ENCODE measurements at places on chromosomes 11 and 22.

- no peak for DNase-seq
Observed at GRCh38 chr11:35619855-35620640, 1.8 kb downstream of the FJX1 start.

DNA sequence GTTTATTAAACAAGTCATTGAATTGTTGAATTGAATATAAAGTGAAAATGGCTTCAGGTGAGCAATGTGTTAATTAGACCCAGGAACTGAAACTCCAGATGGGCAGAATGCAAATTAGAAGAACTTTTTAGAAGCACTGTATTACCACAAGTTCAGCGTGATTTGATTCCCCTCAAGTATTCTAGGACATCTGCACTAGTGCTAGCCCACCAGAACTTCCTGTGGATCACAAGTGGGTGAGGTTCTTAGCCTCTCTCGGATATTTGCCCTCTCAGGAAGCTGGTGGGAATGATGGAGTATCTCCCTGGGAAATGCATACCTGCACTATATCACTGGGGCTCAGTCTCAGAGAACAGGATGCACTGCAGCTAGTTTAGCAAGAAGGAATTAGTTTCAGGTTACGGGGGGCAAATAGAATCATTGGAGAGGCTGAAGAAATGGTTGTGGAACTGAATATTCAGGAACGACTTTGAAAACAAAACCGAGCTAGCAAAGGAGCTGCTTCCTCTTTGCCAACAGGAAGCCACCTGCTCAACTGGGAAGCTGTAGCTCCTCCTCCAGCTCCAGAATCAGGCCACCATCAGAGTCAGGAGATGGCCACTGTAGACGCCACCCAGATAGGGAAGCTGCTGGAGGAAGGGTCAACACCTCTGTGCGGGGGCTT is 74.3 kb downstream of the DHCR7 start:
- DNase-seq: no peak

GRCh38 chr11:2205981-2206690 is 34.5 kb upstream of the TH start:
- DNase-seq: no peak

DNA sequence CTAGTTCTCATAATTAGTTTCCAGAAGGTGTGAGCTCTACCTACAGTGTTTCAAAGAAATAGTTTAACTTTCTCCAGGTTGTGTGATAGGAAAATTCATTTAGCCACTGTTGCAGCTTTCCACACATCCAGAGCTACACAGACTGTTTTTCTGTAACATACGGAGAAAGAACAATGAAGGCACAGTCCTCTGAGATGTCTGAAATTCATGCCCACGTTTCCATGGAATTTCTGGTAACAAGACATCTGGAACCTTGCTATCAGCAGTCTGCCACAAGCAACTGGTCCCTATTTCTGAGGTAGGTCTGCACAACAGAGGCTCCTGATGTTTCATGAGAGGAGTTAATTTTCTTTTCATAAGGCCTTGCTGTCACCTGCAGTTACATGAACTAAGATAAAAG is 273.3 kb upstream of the C11orf87 start:
- no peak for DNase-seq

GRCh38 chr11:5489576-5490357 is 1.3 kb downstream of the OR52D1 start:
- DNase-seq: no peak

DNA sequence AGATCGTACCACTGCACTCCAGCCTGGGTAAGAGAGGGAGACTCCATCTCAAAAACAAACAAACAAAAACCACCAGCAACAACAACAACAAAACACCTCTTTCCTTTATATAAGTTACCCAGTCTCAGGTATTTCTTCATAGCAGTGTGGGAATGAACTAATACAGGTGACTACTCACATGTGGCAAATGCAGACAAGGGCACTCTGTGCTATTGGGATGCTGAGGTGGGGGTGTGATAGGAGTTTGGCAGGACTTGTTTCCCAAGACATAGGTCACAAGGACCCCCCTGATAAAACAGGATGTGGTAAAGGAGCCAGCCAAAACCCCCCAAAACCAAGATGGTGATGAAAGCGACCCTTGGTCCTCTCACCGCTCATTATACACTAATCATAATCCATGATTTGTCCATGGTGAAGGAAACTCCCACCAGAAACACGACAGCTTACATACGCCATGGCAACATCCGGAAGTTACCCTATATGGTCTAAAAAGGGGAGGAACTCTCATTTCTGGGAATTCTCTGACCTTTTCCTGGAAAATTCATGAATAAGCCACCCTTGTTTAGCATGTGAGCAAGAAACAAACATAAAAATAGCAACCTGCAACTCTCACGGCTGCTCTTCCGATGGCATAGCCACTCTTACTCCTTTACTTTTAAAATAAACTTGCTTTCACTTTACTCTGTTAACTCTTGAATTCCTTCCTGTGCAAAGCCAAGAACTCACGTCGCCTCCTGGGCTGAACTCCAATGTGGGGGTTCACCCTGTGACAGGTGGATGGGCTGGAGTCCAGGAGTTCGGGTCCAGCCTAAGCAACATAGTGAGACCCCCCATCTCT is 18.8 kb upstream of the INCENP start:
- DNase-seq: no peak

GRCh38 chr11:119344291-119345010 is 2.1 kb downstream of the MFRP start:
- no peak for DNase-seq

DNA sequence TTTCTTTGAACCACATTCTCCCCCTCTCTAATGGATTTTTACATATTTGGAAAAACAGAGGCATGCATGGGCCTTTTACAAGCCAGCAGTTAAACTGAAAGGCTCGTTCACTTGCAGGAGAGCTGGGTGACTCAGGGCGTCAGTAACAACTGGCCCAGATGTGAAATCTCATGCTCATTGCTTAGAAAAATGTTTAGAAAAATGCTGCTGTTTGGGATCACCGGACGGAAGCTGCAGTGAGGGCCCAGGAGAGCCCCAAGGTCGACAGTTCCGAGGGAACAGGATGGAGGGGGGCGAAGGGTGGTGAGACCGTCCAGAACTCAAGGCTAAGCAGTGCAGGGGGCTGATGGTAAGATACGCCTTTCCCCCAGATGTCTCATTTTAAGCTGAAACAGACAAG is 41.7 kb upstream of the SMTN start:
- DNase-seq: no peak

DNA sequence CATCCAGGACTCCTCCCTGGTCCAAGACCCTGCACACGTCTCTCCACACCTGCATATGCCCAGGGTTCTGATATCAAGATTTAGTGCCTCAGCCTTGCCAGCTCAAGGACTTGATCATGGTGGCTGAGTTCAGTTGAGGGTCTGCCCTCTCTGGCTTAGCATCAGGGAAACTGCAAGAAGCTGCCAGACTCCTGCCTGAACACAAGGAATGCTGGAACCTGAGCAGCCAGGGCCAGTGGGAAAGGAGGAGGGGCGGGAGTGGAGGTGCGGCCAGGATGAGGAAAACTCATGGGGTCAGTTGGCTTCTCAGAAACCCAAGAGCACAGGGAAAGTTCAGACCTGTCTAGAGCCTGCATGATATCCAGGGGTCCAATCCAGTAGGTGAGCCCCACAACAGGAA is 546.1 kb downstream of the BUD13 start:
- DNase-seq: no peak

DNA sequence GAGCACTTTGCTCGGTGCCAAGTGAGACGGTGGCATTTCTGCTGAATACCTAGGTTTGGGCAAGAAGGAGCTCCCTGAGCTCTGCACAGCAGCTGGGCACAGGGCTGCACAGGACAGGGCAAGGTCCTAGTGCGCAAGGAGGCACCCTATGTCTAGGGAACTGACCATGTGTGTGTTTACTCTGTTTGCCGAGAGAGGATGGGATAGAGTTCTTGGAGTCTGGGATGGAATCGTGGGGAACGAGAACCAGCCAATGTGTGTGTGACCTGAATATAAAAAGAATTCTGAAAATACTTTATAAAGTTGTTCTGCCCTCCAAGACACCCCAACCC is 179.5 kb upstream of the NECTIN1 start:
- DNase-seq: no peak

DNA sequence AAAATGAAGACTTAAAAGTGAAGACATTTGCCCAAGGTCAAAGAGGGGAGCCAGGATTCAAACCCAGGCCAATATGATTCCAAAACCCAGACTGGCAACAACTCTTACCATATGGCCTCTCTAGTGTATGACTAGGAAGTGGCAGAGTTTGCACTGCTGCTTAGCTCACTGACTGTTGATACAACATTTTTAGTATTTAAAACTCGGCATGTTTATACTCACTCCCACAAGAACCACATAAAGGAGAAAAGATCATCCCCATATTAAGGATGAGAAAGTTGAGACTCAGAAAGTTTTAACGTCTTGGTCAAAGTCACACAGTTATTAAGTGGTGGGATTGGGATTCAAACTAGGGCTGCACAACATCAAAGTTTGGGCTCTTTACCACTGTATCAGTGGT is 81.7 kb downstream of the CCDC34 start:
- DNase-seq: no peak

- no peak for DNase-seq
Observed at GRCh38 chr22:23109441-23109978, 32.3 kb downstream of the RSPH14 start.

GRCh38 chr22:22229683-22230420 is 14.7 kb upstream of the VPREB1 start:
- DNase-seq: no peak

GRCh38 chr22:33401291-33401690 is 343.1 kb upstream of the SYN3 start:
- no peak for DNase-seq

GRCh38 chr11:18720091-18720807 is 5.7 kb downstream of the IGSF22 start:
- no peak for DNase-seq

GRCh38 chr11:8768625-8769333 is 86.2 kb downstream of the RPL27A start:
- DNase-seq: no peak

DNA sequence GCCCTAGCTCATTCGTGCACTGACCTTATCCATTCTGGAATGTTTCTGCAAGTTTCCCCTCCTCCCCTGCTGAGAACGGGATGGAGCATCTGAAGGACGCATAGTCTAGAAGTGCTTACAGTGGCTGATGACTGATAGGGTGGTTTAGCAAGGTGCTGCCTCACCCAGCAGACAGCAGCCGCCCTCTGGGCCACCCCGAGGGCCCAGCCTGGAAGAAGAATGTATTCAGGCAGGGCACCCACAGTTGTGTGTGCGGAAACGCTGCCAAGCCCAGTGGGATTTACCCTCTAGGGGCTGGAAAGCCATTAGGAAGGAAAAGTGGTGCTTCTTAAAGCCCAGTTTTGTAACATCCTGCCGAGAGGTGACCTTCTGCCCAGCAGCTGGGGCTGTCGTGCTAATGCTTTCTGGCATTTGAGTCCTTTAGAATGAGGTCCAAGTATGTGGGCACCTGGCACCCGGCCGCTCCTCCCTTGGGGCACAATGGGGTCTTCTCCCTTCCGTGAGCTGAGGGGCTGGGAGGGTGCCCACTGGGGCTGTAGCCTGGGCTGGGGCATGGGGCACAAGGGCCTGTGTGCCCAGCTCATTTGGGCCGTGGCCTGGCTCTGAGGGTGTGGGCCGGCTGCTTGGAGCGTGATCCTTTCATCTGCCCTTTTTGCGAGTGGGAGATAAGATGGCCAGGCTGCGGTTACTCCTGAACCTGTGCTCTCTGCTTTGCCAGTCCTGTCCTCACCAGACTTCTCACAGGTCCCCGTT is 14.4 kb downstream of the FBLN1 start:
- DNase-seq: no peak

- DNase-seq: no peak
Observed at GRCh38 chr11:125394296-125394695, 101.8 kb downstream of the FEZ1 start.

GRCh38 chr11:26993965-26994457 is at the start of gene FIBIN:
FIBIN (plus strand) TSS chr11:26994112; CDS start chr11:26994527, 415 bp downstream.
- DNase-seq: no peak

DNA sequence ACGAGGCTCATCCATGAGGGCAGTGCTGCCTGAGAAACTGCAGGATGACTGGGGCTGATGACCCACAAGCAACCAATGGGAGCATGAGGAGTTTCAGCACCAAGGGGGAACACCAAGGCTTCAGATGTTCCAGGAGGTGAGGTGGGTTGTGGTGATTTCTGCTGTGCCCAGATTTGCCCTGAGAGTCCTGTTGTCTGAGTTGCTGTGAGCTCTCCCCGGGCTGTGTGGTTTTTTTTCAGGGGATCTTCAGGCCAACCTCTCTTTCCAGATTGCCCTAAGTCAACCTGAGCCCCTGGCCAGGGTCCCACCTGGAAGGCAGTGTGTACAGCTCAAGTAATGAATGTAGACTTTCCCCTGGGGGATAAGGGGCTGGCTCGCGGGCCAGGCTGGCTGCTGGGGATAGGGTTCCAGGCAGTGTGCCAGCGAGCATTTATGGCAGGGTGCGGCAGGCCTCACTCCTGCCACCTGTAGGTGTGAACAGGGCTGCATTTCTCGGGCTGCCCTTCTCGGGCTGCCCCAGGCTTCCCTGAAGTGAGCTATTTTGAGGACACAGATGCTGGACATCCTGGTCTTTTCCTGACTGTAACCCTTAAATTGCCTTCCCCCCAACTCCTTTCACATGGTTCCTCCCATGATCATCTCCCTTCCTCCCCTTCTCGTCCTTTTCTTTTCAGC is 9.8 kb downstream of the SLC22A6 start:
- DNase-seq: no peak

DNA sequence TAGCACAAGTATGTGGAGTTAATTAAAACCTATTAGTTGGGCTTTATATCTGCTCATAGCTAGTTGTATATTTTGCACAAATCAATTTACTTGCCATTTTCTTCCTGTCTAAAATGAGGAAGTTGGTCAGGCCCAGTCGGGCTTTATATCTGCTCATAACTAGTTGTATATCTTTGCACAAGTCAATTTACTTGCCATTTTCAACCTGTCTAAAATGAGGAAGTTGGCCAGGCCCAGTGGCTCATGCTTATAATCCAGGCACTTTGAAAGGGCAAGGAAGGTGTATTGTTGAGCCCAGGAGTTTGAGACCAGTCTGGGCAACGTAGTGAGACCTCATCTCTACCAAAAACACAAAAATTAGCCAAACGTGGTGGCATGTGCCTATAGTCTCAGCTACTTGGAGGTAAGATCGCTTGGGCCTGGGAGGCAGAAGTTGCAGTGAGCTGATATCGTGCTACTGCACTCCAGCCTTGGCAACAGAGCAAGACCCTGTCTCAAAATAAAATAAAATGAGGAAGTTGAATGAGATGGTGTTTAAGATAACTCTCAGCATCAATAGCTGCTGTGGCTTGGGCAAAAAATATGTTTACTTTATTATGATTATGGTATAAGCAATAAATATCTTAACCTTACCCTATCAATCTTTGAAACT is 1558.6 kb upstream of the RAG2 start:
- DNase-seq: no peak

GRCh38 chr11:91435694-91436395 is 788.8 kb upstream of the FAT3 start:
- no peak for DNase-seq

GRCh38 chr22:46408568-46409506 is 73.3 kb downstream of the TRMU start:
- no peak for DNase-seq

- DNase-seq: no peak
Observed at GRCh38 chr22:41782316-41782715, 18.2 kb upstream of the CCDC134 start.

Data from effector CD8-positive, alpha-beta T cell (primary cell).